Ovary (tissue), 10 donors: ENCODE measurements at places on chromosomes 6 and 20. TPM values are rescaled to one million over a fixed set of nuclear protein-coding genes. Genes with fewer than 3 reads are reported as not detected.

GRCh38 chr6:30483677-30484279 is 5.5 kb upstream of the HLA-E start:
- no peak for DNase-seq

GRCh38 chr20:5215672-5216304 is 89.0 kb downstream of the CDS2 start:
- no peak for DNase-seq

DNA sequence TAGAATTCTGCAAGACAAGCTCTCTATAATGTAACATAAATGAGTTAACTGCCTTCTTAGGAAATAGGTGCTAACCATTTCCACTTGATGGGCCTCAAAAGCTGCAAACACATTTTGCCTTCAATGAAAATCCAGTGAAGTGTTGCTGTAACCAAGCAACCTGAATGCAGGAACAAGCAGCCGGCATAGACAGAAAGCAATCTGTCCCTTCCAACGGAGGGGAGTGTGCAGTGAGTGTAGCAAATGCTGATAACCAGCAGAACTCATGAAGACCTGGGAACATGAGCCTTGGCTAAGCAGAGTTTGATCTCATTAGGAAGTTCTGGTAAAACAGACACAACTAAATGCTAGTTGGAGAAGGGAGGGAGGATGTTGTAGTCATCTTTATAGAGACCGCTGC is 697.8 kb downstream of the KIF16B start:
- no peak for DNase-seq

GRCh38 chr6:32112431-32112980 is 3.4 kb upstream of the TNXB start:
- peak; percentile 74 for DNase-seq

- DNase-seq: no peak
Observed at GRCh38 chr6:40630051-40630450, 42.9 kb upstream of the LRFN2 start.

DNA sequence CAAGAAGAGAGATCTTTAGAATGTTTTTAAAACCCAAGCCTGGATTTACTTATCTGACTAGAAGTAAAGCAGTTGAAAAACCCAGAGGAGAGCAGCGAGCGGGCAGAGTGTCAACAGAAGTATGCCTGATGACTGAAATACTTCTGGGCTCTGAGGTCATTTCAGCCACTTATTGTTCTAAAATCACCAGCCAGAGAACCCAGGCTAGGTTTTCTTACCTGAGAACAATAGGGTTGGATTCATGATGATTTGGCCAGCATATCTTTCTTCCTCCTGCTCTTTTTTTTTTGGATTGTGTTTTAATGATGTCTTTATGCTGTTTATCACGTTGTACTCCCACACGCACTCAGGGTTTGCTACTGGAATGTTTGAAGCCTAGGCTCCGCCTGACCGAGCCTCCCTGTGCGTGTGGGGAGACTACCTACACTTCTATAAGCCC is 63.0 kb upstream of the KIF25 start:
- no peak for DNase-seq

DNA sequence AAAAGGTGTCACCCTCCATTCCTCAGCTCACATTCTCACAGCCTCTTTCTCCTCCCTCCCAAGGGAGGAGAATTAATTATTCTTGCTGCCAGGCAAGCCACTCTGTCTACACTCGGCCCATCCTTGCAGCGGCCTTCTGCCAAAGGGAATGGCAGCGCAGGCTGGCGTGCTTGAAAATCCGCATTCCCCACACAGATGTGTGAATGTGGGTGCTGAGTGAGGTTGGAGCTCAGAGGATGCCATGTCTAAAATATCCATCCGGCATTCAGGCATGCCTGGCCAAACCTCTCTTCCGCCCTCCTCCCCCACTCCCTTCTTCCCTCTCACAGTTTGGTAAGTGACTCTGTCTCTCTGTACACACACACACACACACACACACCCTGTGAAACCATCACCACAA is 27.7 kb downstream of the PNPLA1 start:
- DNase-seq: no peak

GRCh38 chr20:25049261-25050060 is 8.5 kb downstream of the ACSS1 start:
- DNase-seq: no peak

DNA sequence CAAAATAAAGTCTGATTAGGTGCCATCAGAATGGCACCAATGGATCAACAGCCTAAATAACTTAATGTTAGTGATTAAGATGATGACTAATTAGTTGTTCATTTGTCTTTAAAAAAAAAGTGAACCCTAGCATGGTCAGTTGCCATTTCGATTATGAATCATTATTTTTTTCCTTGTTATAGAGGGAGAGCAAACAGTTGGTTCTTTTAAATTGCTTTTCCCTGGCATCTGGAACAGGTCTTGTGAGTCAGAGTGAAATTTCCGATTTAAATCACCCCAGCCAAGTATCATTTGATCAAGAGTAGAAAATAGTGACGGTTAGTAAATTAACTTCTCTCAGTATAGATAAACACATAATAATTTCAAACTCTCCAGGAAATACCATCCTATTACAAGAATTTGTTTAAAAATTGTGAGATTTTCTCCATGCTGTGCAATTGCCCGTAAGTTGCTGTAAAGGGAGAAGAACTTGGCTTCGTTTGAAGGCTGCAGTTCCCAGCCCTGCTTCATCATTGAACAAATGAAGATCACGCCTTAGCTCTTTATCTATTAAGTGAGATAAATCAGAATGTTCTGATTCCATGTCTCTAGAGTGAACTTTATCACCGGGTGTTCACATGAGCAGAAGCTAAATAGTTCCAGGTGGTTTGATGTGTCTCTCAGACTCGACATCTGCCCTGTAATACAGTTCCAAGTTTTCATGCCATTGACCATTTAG is 741.3 kb downstream of the DOK5 start:
- no peak for DNase-seq

GRCh38 chr6:157832250-157832967 is 9.4 kb downstream of the SNX9 start:
- no peak for DNase-seq

DNA sequence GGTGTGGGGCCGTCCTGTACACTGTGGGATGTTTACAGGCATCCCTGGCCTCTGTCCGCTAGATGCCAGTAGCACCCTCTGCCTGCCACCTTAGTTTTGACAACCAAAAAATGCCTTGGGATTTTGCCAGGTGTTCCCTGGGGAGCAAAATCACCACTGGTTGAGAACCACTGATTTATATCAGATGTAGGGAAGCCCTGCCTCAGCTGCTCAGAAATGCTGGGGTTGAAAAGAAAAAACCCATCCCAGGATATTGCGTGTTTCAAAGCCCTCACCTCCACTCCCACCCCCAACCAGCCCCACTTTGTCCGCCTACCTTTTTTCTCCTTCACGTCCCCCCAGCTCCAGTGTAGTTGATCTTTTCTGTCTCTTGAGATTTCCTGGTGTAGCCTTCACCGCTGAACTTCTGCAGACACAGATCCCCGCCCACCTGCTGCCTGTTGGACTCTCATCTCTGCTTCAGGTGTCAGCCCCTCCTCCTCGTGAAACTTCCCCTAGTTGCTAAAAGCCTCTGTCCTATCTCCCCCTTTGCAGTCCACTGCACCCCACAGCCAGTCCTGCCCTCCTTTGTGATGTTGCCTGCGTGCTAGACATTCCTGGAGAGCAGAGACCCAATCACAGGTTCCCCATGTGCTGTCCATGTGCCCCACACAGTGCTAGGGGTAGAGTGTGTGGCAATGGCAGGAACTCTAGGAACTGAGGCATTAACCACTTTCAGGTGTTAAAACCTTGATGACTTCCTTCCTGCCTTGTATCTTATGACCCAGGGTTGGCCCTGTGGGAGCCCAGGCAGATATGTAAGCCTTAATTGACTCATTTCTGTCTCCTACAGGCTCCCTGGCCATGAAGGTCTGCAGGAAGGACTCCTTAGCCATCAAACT is 98.9 kb downstream of the TBC1D7 start:
- no peak for DNase-seq

- no peak for DNase-seq
Observed at GRCh38 chr20:48823476-48823875, 4.3 kb downstream of the PREX1 start.

GRCh38 chr6:35742842-35743241 is 6.0 kb downstream of the ARMC12 start:
- no peak for DNase-seq

DNA sequence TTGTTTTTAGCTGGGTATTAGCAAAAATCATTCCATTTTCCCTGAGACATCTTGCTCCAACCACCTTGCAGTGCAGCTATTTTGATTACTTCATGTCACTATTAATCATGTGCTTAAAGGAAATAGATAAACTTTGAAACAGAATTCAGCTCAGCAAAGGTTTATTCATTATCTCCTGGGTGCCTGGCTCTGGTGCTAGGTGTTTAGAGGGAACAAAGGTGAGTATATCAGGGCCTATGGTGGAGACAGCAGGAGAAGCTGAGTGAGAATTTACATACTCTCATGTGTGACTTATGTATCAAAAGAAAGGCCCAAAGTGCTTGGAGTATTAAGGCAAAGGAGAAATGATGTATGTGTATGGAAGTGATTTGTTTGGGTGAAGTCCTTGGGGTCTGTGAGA is 63.8 kb upstream of the BMP2 start:
- no peak for DNase-seq

DNA sequence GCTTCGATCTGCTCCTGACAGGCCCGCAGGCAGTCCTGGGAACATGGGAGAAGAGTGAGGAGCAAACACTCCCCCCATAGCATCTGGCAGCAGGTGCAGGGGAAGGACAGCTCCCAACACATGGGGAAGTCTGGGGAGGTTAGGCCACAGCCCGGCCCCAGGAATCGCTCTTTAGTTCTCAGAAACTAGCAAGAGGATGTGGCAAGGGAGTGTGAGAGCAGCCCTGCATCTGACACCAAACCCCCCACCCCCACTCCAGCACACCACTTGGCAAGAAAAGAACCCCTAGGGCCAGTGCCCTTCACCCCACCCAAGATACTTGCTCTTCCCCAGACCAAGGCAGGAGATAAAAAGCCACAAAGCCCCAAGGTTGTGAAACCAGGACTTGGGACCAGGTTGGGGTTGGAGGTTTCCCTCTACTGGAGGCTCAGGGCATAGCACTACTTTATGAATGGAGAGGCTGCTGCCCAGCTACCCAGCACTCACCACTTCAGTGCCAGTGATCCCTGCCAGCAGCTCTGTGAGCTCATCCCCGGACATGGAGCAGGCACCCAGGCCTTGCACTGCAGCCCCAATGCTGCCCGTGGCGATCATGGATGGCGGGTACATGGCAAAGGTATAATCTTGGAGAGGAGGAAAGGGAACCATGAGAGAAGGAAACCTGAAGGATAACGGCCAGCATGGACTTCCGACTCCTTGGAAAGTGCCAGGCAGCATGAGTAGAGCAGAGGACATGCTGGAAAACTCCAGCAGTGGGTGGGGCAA is 5.4 kb downstream of the CCND3 start:
- DNase-seq: no peak

- DNase-seq: no peak
Observed at GRCh38 chr6:21749754-21750153, 156.2 kb downstream of the SOX4 start.

DNA sequence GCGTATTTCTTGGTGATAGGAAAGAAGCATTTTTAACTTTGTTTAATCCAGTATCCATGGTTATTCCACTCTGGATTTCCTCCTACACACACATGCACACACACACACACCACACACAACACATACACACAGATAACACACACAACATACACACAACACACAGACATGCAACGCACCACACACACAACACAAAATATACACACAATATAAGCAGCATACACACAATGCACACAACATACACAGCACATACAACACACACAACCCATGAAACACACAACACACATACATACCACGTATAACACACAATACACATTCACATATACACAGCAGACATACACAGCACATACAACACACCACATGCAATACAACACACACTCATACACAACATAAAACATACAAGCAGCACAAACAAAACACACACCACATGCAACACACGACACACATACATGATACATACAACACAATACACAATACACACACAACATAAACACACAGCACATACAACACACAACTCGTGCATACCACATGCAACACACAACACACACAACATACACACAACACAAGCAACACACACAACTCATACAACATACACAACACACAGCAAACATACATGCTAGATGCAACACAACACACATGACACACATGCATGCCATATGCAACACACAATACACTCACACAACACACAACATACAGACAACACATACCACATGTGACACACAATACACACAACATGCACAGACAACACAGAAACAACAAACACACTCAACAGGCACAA is 13.0 kb downstream of the TTLL2 start:
- no peak for DNase-seq

DNA sequence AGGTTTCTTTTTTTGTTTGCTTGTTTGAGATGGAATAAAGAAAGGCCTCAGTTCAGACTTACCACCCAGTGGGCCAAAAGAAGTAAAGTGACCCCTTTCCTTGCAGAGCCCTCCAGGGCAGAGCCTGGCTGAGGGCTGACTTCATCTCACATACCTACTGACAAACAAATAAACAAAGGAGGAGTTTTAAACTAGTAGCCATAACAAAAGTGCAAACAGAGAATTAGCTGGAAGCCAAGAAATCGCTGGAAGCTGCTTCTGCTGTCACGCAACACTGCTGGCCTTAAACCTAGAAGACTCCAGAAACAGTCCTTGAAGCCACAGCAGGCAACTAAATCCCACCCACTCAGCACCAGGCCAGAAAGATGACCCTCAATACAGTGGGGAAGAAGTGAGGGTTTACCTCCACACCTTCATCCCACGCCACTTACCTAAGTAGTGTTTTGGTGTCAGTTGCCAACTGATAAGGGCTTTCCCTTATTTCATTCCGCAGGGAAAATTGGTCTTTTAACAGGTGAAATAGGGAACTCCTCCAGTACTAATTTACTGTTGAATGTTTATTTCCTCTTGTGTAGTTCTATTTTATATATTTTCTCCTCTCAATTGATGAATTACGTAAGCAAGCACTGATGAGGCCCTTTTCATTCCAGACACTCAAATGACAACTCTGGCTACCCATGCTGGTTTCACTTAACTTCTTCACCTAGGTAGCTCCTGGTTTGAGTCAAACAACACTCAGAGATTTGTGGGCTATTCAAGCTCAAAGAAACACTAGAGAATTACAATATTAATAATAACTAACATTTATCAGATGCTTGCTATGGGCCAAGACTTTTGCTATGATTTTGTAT is 46.2 kb downstream of the EDN1 start:
- DNase-seq: no peak

AGER gene
- 4.8 TPM for total RNA-seq

SLC17A1 gene
- not detected for total RNA-seq

JPH2 gene
- total RNA-seq: 4.5 TPM

KIF25 gene
- total RNA-seq: not detected

C6orf163 gene
- total RNA-seq: 3.6 TPM

CLIC5 gene
- 0.95 TPM for total RNA-seq

CFAP61 gene
- 1.9 TPM for total RNA-seq

OPRM1 gene
- not detected for total RNA-seq

TUBB2A gene
- 10.9 TPM for total RNA-seq

ERVFRD-1 gene
- 0.12 TPM for total RNA-seq

MYLK4 gene
- 0.25 TPM for total RNA-seq

CRIP3 gene
- total RNA-seq: 1.3 TPM

SIRPG gene
- not detected for total RNA-seq

MYL9 gene
- total RNA-seq: 69.5 TPM

HBS1L gene
- 25.4 TPM for total RNA-seq

ABHD16A gene
- total RNA-seq: 37.6 TPM

OR2J3 gene
- total RNA-seq: 0.13 TPM
